ENCODE measurements at places on chromosomes 16 and 17. TPM values are rescaled to one million over a fixed set of nuclear protein-coding genes. Genes with fewer than 3 reads are reported as not detected.

GRCh38 chr16:47503936-47504335, 42.8 kb downstream of the PHKB start:
- H3K4me1 ChIP-seq = no peaks in the 10 kb centered on the region
- no peak for DNase-seq
- no peak overlapping the region for H3K4me3 ChIP-seq
- peaks cover 69% of the 10 kb centered on the region for H3K36me3 ChIP-seq
- H3K27ac ChIP-seq = no peak overlapping the region

DNA sequence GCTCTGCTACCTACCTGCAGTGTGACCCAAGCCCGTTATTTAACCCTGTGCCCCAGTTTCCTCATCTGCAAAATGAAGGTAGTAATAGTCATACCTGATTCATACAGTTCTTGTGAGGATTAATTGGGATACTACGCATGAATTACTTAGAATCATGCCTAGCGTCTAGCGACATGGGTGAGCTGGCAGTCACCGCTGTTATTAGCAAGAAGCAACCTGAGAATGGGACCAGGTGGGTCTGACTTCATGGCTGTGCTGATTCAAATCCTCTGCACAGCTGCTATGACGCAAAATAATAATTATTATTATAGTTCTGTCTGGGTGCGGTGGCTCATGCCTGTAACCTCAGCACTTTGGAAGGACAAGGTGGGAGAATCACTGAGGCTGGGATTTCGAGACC, 7.9 kb downstream of the SOCS1 start:
- H3K27ac ChIP-seq = no peak overlapping the region
- H3K4me1 ChIP-seq = peaks cover 5% of the 10 kb centered on the region
- no peak overlapping the region for H3K4me3 ChIP-seq
- DNase-seq = no peak

DNA sequence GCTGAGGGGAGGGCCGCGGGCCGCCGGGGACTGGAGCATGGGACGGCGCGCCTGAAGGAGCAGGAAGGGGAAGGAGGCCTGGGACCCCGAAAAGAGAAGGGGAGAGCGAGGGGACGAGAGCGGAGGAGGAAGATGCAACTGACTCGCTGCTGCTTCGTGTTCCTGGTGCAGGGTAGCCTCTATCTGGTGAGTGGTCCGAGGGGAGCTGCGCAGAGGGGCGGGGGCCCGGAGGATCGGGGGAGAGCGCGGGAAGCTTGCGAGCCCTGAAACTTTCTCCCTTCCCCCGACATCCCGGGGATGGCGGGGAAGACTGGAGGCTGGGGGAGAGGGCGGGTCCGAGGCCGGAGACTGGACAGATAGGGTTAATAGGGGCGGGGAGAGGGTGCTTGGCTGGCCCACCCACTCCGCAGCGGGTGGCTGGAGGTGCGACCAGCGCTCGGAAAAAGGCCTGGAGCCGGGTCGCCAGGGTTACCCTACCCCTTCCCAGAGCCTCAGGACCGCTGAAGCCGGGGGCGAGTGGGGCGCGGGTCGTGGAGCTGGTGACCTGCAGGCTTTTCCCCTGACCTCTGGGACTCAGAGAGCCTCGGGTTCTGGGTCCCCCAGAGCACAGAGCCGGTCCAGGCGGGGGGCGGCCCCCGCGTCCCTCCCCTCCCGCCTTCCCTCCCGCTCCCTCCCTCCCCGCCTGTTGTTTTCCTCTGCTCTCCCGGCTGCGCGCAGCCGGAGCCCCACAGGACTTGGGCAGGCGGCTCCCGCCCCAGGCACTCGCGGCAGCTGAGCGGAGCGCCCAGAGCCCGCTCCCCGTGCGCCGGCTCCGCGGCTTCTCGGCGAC, 631 bp downstream of the NXPH3 start:
- H3K4me1 ChIP-seq = peaks cover 45% of the 10 kb centered on the region
- peaks cover 58% of the 10 kb centered on the region for H3K27me3 ChIP-seq
- no peak overlapping the region for H3K27ac ChIP-seq
- DNase-seq = peak; percentile 80
- H3K36me3 ChIP-seq = no peaks in the 10 kb centered on the region

DNA sequence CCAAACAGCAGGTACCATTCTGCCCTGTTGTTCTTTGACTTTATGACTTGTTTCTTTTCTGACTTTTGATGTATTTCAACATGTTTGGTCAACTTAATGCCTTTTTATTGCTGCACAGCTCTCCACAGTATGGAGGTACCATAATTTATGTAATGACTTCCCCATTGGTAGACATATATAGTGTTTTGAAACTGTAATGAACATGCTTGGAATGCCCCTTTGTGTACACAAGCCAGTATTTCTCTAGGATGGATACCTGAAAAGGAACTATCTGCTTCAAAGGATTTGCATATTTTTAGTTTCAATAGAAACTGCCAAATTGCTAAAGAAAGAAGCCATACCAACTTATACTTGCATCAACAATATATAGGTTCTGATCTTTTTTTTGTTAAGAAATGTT, 66.1 kb downstream of the NOG start:
- DNase-seq = no peak
- no peak overlapping the region for H3K27ac ChIP-seq
- H3K4me3 ChIP-seq = no peak overlapping the region
- H3K27me3 ChIP-seq = no peaks in the 10 kb centered on the region
- no peaks in the 10 kb centered on the region for H3K36me3 ChIP-seq

DNA sequence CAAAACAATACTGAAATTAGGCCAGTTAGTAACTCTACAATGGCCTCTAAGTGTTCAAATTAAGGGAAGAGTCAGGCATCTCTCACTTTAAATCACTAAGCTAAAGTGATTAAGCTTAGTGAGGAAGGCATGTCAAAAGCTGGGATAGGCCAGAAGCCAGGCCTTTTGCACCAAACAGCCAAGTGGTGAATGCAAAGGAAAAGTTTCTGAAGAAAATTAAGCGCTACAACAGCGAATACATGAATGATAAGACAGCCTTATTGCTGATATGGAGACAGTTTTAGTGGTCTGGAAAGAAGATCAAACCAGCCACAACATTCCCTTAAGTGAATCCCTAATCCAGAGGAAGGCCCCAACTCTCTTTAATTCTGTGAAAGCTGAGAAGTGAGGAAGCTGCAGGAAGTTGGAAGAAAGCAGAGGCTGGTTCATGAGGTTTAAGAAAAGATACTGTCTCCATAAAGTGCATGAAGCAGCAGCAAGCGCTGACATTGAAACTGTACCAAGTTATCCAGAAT, 12.1 kb downstream of the RFWD3 start:
- H3K27ac ChIP-seq = no peak overlapping the region
- no peak overlapping the region for H3K4me3 ChIP-seq
- peaks cover 3% of the 10 kb centered on the region for H3K4me1 ChIP-seq

DNA sequence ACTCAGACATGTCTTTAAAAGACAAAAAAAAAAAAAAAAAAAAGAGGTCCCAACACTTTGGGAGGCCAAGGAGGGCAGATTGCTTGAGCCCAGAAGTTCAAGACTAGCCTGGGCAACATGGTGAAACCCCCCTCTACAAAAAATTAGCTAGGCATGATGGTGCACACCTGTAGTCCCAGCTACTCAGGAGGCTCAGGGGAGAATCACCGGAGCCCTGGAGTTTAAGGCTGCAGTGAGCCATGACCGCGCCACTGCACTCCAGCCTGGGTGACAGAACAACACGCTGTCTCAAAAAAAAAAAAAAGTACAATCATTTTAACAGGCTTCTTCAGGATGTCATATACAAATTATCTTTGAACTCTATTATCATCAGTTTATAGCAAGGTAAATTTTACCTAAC, 22.0 kb downstream of the C16orf87 start:
- H3K27me3 ChIP-seq = no peaks in the 10 kb centered on the region
- H3K36me3 ChIP-seq = no peaks in the 10 kb centered on the region
- no peak overlapping the region for H3K27ac ChIP-seq
- H3K4me1 ChIP-seq = no peaks in the 10 kb centered on the region

GRCh38 chr17:39949028-39949427, 13.8 kb upstream of the GSDMA start:
- no peak overlapping the region for H3K4me3 ChIP-seq
- peaks cover 16% of the 10 kb centered on the region for H3K4me1 ChIP-seq
- H3K27me3 ChIP-seq = no peaks in the 10 kb centered on the region
- H3K36me3 ChIP-seq = no peaks in the 10 kb centered on the region
- H3K27ac ChIP-seq = no peak overlapping the region

GRCh38 chr16:75590920-75591843, 25.0 kb downstream of the GABARAPL2 start:
- H3K27ac ChIP-seq = peak overlapping the region; percentile 38
- H3K36me3 ChIP-seq = no peaks in the 10 kb centered on the region
- H3K4me3 ChIP-seq = no peak overlapping the region
- no peaks in the 10 kb centered on the region for H3K4me1 ChIP-seq
- DNase-seq = peak; percentile 92
- H3K27me3 ChIP-seq = no peaks in the 10 kb centered on the region

DNA sequence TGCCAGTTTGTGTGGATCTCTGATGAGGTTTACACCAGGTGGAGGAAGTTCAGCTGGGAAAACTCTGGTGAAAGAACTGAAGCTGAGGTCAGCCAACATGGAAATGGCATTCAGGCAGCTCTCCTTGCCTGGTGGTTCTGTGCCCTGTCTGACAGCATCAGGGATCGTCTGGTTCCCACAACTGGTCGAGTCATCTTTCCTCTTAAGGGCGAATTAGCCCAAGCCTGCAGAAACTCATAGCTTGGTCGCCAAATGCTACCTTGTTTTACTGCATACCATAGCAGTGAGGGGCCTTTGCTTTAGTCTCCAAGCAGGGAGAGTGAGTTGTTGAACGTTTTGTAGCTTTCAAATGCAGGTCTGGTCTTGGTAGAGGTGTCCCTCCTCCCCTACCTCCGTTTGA, 7.2 kb downstream of the PLCG2 start:
- no peak overlapping the region for H3K27ac ChIP-seq
- H3K4me3 ChIP-seq = no peak overlapping the region
- H3K27me3 ChIP-seq = peaks cover 9% of the 10 kb centered on the region

The CLN3 gene
- total RNA-seq = 55.6 TPM

Measured in stomach (tissue), 19 donors.